ENCODE measurements at places on chromosomes 5 and 9.

- no peak for DNase-seq
These were observed 116.1 kb downstream of the WDR70 start for GRCh38 chr5:37495210-37495609.

GRCh38 chr5:72366324-72366976 lies 46.3 kb downstream of the PTCD2 start:
- no peak for DNase-seq

DNA sequence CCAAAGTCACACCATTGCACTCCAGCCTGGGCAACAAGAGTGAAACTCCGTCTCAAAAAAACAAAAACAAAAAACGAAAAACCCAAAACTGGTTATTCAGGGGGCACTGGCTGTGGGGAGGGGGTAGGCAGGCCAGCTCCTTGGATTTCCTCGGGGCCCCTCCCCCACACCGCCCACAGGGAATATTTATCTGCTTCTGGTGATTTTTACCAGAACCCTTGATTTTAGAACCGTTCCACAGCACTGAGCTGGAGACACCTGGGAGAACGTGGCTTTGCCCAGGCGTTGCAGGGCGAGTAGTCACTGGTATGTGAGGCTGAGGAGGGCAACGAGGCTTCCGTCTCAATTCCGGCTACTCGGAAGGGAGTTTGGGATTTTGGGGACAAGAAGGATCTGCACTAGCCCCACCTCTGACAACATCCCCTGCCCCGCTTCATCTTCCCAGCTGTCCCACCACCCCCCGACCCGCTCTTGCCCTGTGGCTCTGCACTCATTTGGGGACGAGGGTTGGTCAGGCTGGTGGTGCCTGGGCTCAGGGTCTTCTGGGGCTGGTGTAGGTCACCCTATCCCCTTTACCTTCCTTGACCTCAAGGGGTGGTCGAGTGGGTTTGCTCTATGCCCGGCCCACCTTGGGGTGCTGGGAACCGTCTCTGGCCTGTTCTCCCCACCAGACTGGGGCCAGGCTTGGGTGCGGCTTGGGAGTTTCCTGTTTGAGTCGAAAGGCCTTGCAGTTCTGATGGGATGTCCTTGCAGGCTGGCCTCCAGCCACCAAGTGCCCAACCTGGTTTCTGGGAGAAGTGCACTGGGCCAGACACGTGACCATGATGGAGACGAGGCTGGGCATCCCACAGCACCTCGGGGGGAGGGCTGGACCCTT lies 3.5 kb downstream of the AHRR start:
- no peak for DNase-seq

- no peak for DNase-seq
These were observed 32.5 kb downstream of the FAM240B start for GRCh38 chr9:38687389-38687842.

- DNase-seq = no peak
These were observed 18.8 kb downstream of the BICD2 start for GRCh38 chr9:92745881-92746280.

- no peak for DNase-seq
These were observed 36.2 kb upstream of the DAP start for GRCh38 chr5:10797261-10797660.

- no peak for DNase-seq
These were observed 720 bp downstream of the NUDT12 start for GRCh38 chr5:103561685-103562452.

DNA sequence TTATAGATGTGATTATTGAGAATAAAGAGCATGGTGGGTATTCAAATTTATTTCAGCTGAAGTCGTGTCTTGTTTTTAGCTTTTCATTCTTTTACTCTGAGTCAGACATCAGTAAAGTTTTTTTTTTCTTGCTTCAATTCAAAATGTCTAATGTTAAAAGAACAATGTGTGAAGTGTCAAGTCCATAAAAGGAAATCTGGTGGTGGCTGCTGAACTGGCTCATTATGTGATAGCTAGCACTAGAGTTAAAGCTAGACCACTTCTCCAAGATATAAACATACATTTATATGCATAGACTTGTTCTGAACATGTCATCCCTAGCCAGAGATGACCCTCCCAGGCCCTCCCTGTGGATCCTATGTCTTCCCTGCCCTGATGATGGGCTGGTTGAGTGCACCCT lies 338.3 kb downstream of the RAB3C start:
- DNase-seq = no peak

DNA sequence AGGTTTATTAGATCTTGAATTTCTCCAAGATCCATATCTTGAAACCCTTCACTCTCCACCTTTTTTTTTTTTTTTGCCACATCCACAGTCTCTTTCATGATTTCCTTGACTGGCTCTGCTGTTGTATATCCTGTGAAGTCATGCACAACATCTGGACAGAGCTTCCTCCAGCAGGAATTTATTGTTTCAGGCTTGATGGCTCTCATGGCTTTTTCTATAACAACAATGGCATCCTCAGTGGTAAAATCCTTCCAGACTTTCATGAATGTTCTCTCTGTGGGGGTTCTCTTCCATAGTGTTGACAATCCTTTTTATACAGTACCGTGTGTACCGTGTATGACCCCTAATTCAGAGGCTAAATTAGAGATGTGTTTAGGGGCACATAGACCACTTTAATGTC lies 24.0 kb downstream of the RANBP17 start:
- no peak for DNase-seq

GRCh38 chr5:133611357-133612248 lies 738 bp downstream of the FSTL4 start:
- no peak for DNase-seq
